ENCODE measurements at places on chromosomes 4 and X.
A peak's percentile ranks its signal among the peaks of the same experiment; 100 is the strongest.

- DNase-seq, result no peak
Measured at GRCh38 chrX:150763810-150764209, 70.6 kb downstream of the MTMR1 start.

- peak; percentile 1 for DNase-seq
Measured at GRCh38 chr4:144288011-144288903, 147.7 kb upstream of the GYPA start.

- peak; percentile 40 for DNase-seq
Measured at GRCh38 chr4:140094438-140095420, 59.3 kb downstream of the MAML3 start.

GRCh38 chr4:78644063-78644691 lies 92.6 kb downstream of the ANXA3 start:
- no peak for DNase-seq

DNA sequence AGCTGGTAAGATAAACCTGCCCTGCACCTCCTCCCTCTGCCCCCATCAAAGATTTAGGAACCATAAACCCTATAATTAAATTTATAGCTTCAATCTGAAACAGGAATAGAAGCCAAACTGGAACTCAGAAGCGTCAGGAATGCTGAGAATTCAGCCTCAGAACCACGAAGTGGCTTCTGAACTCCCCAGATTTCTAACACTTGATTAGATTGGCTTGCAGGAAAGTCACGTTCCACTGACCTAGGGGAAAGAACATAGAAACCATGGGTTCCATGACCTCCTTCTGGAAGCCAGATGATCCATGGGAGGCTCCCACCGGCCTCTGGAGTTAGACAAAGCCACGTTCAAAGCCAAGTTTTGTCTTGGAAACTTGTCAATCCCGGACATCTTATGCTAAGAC lies 356.5 kb downstream of the MID1IP1 start:
- no peak for DNase-seq

- DNase-seq, result no peak
Measured at GRCh38 chr4:19494961-19495360, 756.7 kb upstream of the SLIT2 start.

DNA sequence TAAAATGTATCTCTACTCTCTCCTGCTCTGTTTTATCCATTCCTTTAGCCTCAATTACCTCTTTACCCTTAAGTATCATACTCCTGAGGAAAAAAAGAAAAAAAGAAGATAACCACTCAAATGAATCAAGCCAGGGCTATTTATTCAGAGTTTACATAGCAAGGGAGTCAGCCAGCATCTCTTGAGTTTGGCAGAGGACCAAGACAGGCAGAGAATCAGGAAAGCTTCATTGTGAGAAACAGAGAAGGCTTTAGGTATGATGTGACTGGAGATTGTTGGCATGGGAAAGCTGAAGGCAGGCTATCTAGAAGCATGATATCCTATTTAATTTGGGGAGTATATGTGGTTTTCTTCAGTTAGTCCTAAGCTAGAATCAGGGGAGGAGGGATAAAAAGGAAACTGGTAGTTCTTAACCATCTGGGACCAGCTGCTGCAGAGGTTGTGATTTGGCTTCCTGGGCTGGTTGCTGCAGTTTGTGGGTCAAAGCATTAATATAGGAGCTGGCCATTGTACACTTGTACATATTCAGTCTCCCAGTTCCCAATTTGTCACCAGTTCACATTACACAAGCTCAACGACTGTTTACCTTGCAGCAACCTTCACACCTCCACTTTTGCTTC lies 11.2 kb downstream of the APELA start:
- no peak for DNase-seq

DNA sequence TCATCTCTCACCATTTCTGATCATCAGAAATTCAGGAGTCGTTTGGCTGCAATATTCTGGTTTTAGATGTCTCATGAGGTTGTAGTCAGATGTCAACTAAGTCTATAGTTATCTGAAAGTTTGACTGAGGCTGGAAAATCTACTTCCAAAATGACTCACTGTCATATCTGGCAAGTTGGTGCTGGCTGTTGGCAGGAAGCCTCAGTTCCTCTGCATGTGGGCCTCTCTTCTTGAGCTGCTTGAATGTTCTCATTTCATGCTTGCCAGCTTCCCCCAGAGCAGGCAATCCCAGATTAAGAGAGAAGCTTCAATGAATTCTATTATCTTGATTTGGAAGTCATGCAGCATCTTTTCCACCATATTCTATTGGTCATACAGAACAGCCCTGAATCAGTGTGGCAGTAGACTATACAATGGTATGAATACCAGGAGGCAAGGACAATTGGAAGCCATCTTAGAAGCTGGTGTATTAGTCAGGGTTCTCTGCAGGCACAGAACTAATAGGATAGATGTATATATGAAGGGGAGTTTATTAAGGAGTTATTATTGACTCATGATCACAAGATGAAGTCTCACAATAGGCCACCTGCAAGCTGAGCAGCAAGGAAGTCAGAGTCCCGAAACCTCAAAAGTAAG lies 46.8 kb upstream of the ELF2 start:
- DNase-seq, result peak; percentile 74

DNA sequence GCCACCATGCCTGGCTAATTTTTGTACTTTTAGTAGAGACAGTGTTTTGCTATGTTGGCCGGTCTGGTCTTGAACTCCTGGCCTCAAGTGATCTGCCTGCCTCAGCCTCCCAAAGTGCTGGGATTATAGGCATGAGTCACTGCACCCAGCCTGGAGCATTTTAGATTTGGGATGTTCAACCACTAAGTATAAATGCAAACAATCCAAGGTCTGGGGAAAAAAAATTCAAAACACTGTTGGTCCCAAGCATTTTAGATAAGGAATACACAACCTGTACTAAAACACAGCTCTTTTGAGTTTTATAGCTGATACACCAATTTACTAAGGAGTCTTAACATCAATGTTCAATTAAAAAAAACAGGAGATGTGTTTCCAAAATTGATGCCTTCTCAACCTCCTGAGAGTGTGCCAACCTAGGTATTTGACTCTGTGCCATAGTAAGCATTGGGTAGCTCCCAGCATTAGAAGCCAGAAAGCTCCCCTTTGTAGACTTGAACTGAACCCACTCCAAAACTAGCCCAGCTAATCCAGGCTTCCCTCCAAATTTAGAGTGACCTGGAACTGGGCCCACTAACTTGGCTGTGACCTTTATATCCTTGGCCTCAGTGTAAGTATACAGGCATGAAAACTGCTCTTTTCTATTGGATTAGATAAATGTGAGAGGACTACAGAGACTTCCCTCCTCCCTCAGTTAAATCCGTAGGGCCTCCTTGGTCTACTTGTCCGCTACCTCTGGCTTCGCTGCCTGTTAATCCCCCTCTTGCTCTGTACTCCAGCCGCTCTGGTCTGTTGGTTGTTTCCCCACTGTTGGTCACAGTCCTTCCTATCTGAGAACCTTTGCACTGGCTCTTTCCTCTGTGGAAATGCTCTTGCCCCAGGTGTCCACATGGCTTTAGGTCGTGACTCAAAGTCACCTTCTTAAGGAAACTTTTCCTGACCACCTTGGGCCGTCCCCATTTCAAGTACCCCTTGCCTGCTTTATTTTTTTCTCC lies 77.6 kb downstream of the CCKAR start:
- DNase-seq, result no peak

- DNase-seq, result no peak
Measured at GRCh38 chr4:156109943-156110900, 156.6 kb upstream of the CTSO start.

DNA sequence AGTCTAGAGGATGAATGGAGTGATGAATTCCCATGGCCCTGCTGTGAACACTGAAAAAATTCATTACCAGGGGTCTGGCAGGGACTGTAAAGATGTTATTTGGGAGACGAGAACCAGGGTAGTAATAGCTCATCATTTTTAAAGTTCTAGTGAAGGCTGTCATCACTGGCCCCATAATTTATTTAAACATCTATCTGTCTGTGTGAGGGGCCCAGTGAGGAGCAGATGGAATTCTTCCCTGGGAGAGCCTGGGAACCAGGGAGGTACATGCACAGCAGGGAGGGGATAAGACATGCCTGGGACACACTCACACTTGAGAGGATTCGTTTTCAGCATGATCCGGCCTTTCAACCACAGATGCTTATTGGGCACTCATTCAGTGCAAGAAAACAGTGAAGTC lies 162.0 kb downstream of the PDGFRA start:
- no peak for DNase-seq

- no peak for DNase-seq
Measured at GRCh38 chr4:42327323-42327722, 70.0 kb upstream of the SHISA3 start.

GRCh38 chr4:10891866-10892265 lies 207.3 kb upstream of the CLNK start:
- DNase-seq, result no peak

GRCh38 chr4:159173886-159174285 lies 71.0 kb downstream of the RAPGEF2 start:
- no peak for DNase-seq

DNA sequence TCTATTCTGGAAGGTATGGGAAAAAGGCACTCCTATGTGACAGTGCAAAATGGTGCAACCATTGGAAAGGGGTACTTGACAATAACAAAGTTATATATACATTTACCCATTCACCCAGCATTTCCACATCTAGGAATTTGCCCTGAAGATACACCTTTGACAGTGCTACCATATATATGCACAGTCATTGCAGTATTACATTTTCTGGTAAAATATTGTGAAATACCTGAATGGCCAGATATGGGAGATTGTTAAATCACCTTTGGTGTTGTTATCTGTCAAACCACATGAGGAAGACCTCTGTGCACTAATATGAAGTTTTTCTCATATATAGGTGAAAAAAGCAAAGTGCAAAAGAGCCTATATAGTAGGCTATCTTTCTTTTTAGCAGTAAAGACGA lies 53.5 kb downstream of the SMAD1 start:
- no peak for DNase-seq

GRCh38 chr4:17385403-17385802 lies 126.5 kb downstream of the QDPR start:
- DNase-seq, result peak; percentile 20

GRCh38 chrX:137172317-137172948 lies 138.6 kb upstream of the GPR101 start:
- no peak for DNase-seq

DNA sequence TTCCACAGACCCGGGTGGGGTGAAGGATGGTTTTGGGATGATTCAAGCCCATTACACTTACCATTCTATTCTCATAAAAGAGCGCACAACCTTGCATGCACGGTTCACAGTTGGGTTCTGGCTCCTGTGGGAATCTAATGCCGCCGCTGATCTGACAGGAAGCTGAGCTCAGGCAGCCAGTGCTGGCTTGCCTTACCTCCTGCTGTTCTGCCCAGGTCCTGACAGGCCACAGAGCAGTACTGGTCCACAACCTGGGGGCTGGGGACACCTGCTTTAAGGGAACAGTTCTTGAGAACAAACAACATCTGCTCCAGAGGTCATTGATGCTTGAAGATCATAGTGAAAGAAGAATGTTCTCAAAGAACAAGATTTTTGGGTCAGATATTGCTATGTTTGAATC lies 8.0 kb upstream of the HS3ST1 start:
- DNase-seq, result no peak

GRCh38 chr4:26889356-26889755 lies 28.7 kb downstream of the STIM2 start:
- DNase-seq, result no peak

- peak; percentile 78 for DNase-seq
Measured at GRCh38 chrX:41085512-41085877, 250 bp downstream of the USP9X start.

DNA sequence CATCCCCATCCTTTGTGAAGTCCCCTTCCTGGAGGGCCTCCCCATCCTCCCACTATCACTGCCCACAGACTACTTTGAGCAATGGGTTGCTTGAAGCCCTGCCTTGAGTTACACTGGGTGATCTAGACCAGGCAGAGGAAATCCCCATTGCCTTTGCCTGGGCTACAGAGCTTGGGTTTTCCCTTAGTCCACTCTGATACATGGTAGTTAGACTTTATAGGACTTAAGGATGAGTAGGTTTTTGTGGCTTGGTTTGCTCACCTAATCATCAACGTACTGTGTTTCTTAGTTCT lies 56.6 kb downstream of the TMEM131L start:
- peak; percentile 68 for DNase-seq

GRCh38 chr4:158811704-158812103 lies 42.9 kb downstream of the FNIP2 start:
- no peak for DNase-seq

- DNase-seq, result no peak
Measured at GRCh38 chrX:134533952-134534351, 74.0 kb downstream of the HPRT1 start.

DNA sequence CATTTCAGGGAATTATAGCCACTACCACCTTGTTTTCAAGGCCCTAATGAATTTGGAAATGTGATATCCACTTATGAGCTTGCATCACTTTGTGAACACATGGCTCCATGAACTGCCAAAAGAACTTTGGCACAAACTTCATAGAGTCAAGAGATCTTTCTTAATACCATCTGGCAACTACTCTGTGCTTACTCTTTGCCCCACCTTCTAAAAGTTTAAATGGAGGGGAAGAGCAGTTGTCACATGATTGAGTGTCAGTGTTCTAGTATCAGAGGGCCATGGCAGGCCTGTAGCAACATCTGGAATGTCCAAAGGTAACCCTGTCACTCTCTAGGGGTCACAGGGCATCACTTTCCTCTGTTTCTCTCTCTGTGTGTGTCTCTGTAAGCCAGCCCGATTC lies 2.6 kb upstream of the ADH1B start:
- DNase-seq, result no peak

GRCh38 chr4:146165840-146166239 lies 9.7 kb upstream of the LSM6 start:
- DNase-seq, result no peak

DNA sequence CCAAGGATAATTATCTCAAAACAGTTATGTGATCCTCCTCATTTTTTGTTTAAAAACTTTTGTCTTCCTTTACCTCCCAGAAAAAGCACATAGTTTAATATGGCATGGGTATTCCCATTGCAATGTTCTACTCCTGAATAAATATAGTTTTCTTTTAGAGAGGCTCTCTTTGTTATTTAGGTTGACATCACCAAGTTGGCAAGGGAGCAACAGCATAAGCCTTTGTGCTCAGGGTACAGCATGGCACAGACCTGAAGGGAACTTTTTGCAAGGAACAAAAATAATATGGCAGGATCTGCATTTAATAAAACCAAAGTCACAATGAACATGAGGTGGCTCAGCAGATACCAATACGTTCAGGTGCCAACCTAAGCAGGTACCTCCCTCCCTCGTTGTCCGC lies 47.1 kb upstream of the NPY2R start:
- no peak for DNase-seq

Measured in activated CD4-positive, alpha-beta T cell treated with anti-CD3 and anti-CD28 coated beads, Interleukin-2, amount 50 U/mL, for 16 hours (primary cell).